ENCODE measurements at places on chromosomes 11 and 22.

DNA sequence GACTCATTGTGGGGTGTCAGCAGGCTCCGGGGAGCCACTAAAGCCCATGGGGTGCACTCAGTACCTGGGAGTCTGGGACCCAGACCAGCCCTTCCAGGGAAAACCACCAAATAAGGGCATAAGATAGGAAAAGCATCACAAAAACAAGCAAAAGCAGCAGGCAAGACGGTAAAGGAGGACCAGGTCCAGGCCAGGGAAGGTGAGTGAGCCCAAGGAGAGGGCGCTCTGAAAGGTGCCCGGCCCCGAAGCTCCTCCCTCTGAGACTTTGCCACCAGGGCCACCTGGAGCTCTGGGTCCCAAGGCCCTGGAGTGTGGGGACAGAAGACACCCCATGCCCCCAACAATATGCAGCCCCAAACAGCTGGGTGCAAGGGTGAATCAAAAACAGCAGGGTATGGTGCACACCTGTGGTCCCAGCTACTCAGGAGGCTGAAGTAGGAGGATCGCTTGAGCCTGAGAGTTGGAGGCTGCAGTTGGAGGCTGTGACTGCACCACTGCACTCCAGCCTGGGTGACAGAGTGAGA is 5.2 kb upstream of the IL17REL start:
- DNase-seq = no peak

- no peak for DNase-seq
Observed at GRCh38 chr11:119025978-119026766, 4.5 kb downstream of the SLC37A4 start.

- no peak for DNase-seq
Observed at GRCh38 chr11:65920372-65920802, 1.2 kb downstream of the DRAP1 start.

GRCh38 chr22:38246046-38246658 is 26.7 kb downstream of the TMEM184B start:
- no peak for DNase-seq

DNA sequence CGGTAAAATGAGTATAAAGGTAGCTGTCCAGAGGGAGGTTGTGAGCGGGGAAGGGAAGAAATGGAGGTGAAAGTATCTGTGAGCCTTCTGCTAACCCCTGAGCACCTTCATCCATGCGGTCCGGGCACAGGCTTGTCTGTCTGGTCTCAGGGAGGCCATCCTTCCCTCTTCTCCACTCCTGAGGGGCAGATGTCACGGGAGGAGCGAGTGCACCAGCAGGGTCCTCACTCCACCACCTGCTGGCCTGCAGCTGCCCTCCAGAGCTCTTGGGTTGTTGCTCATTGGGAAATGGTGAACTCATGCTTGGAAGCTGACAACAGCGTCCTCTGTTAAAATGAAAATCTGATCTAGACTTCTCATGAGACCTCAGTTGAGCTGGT is 33.8 kb upstream of the WNT11 start:
- DNase-seq = no peak

GRCh38 chr11:82049199-82049598 is 684.5 kb downstream of the FAM181B start:
- DNase-seq = no peak

GRCh38 chr11:96104496-96104895 is 180.6 kb upstream of the MTMR2 start:
- DNase-seq = no peak

- no peak for DNase-seq
Observed at GRCh38 chr11:8810540-8811301, 100.3 kb upstream of the AKIP1 start.

DNA sequence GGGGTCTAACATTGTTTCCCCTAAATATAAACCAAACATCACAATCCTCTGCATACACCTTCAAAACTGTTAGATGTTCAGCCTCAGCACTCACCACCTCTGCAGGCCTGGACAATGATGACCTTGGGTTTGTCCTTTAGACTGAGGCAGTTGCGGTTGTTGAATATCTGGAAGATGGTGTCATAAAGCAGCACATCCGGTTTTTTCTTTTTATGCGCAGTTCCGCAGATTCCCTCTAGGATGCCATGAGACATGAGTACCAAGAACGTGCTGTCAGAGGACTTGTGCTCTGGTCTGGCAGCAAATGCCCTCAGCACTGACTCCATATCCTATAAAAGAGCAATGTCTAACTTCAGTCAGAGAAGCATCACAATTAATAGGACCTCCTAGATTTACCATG is 22.8 kb downstream of the CASP5 start:
- no peak for DNase-seq

DNA sequence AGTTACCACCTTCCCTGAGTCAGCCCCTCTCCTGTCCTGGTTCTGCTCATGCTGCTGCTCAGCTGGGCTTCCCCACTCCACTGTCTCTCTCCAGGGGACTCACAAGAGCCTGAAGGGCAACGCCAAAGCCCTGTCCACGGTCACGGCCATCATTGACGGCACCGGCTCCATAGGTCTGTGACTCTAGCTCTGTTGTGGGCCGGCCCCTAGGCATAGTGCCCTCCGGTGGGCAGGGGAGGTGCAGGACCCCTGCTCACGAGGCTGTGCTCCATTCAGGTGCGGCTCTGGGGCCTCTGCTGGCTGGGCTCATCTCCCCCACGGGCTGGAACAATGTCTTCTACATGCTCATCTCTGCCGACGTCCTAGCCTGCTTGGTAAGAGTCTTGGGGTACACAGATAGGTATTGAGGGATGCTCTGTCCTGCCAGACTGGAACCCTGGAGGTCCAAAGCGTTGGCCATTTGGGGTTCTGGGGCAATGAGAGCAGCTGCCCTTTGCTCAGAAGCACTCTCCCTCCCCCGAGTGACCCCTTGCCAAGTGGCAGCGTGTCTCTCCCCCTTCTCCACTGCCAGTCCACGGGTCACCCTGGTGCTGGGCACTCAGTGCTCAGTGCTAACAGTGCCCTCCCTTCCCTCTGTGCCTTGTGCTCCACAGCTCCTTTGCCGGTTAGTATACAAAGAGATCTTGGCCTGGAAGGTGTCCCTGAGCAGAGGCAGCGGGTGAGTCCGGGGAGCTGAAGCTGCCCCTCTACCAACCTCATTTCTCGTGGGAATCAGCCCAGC is 22.4 kb downstream of the SLC37A2 start:
- DNase-seq = no peak

DNA sequence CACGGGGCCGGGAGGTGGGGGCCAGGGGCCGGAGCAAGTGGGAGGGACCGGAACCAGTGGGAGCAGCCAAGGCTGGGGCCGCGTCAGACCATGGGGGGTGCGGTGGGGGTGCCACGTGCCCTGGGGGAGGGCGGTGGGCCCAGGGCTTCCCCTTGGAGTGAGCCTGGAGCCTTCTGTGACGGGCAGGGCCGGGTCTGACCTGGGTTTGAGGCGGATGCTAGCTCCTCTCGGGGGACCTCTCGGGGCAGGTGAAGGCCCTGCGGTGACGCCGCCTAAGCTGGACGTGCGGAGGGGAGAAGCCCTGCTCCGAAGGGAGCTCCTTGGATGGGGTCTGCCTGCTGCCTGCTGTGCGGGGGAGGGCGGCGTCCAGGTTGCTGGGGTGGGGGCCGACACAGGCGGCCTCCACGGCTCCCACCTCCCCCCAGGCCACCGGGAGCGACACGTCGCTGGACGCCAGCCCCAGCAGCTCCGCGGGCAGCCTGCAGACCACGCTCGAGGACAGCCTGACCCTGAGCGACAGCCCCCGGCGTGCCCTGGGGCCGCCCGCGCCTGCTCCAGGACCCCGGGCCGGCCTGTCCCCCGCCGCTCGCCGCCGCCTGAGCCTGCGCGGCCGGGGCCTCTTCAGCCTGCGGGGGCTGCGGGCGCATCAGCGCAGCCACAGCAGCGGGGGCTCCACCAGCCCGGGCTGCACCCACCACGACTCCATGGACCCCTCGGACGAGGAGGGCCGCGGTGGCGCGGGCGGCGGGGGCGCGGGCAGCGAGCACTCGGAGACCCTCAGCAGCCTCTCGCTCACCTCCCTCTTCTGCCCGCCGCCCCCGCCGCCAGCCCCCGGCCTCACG is 115.0 kb downstream of the CACNA1I start:
- no peak for DNase-seq

DNA sequence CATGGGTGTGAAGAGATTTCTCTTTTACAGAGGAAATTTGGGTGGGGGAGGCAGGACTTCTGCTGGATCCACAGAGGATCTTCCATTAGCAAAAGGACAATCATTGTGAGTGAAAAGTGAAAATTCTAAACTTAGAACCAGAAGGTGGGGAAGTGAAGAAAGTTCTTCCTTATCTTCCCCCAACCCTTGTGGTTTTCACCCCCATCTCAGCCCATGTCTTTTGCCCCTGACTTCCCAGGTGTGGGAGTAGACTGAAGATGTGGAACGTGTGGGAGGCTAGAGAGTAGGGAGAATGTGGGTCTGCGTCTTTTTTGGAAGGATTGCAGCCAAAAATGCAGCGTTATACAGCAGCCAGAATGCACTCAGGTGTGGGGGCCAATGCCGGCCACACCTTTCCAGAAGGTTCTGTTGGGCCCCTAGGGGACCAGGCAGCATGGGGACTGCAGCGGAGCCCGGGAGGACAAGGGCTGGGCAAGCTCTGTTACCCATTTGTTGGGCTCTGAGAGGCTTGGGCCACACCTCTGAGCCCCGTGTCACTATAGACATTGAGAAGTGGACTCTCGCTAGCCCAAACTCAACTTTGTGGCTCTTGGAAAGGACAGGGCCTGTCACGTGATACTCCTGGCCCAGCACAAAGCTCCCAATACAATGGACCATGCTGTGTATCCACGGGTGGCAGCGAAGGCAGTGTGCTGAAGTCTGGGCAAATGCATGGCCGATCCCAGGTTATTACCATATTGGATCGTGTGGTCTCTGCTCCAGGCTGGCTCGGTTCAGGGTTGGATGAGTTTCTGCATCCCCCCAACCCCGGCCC is 32.8 kb upstream of the LINC01488 start:
- DNase-seq = no peak

- DNase-seq = no peak
Observed at GRCh38 chr11:130839981-130840666, 76.2 kb downstream of the SNX19 start.

GRCh38 chr11:110174645-110175310 is 81.6 kb downstream of the ZC3H12C start:
- no peak for DNase-seq

GRCh38 chr22:36658900-36659299 is 44.7 kb downstream of the CACNG2 start:
- no peak for DNase-seq

DNA sequence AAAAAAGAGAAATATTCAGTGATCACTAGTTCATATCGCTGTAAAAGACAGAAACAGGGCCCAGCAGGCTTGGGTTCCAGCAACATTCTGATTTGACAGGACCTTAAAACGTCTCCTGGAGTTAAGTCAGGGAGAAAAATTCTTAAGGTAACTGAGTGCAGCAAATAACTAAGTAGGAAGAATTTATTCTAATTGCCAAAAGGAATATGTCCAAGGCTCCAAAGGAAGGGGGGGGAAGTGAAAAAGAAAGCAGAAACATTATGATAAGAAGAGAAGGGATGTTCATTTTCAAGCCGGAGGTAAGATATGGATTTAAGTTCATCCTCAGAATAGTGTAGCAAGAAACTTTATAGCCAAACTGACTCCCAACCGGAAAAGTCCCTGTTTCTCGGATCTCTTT is 90.4 kb downstream of the WT1 start:
- no peak for DNase-seq

GRCh38 chr11:77214557-77214956 is 86.5 kb downstream of the MYO7A start:
- DNase-seq = no peak

GRCh38 chr11:84501750-84502149 is 1125.4 kb downstream of the DLG2 start:
- no peak for DNase-seq

- DNase-seq = no peak
Observed at GRCh38 chr11:74330075-74330858, 18.8 kb upstream of the P4HA3 start.

GRCh38 chr11:43735961-43736360 is 55.4 kb downstream of the HSD17B12 start:
- no peak for DNase-seq

DNA sequence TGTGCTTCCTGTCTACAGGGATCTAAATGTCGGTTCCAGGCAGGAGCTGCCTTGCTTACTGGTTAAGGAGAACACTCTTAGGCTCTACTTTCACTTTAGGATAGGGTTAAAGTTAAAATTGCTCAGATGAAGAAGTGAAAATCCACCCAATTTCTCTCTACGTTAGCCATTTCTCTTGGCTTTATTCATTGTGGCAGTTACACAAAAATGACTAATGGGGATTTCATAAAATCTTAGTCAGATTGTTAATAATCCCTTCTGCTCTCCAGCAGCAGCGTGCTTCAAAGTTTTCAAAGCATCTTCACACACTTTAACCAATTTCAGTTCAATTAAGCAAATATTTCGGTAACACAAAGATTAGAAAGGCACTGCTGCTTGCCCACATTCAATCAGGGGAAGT is 58.4 kb upstream of the RCN1 start:
- DNase-seq = no peak

DNA sequence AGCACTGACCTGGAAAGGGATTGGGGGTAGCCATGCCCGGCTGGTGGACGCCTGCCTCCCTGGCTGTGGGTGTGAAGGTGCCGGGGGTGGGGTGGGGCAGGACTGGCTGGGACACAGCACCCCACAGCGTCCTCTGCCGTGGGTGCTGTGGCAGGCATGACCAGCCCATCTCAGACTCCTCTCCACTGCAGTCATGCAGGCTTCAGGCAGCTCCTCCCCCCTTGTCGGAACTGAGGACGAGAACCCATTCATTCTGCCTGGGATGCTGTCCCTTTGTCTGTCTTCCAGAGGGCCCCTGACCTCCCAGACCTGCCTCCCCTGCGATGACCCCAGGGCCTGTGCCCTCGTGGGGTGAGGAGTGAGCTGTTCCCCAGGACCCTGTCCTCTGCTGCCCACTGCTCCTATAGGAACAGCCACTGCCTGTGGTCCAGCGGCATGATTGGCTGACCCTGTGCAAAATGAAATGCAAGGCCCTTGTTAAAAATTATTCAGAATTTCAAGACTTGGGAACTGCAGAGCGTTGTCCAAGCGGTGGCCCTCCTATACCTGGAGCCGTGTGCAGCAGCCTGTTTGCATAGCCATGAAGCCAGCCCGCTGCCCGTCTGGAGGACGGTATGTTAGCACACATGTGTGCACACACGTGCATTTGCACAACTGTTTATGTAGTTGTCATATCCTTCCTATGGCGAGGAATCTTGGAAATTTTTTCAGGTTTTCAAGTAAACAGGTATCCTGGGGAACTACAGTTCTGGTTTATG is 1122.3 kb downstream of the BRD1 start:
- DNase-seq = no peak

- DNase-seq = no peak
Observed at GRCh38 chr22:27597703-27598444, 203.7 kb downstream of the MN1 start.

DNA sequence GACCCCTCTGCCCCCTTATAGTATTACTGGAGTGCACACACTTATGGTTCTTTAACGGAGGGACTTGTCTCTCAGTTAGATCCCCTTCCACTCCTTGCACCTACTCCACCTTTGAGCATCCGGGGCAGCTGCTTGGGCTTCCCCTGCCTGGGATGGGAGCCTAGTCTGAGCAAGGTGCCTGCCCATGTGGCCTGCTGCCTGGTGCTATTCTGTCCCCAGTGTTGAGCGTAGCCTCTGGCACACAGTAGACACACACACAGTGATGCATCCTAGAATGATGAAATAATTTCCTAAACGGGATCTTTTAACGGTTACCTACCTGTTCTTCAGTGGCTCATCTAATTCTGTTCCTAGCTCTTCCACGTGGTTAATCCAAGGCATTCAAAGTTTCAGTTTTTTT is 22.4 kb downstream of the PPFIA1 start:
- no peak for DNase-seq

Data from esophagus squamous epithelium (tissue), 5 donors.